Testis (tissue), 5 donors: ENCODE measurements at places on chromosomes 7 and 10.
A peak's percentile ranks its signal among the peaks of the same experiment; 100 is the strongest.

DNA sequence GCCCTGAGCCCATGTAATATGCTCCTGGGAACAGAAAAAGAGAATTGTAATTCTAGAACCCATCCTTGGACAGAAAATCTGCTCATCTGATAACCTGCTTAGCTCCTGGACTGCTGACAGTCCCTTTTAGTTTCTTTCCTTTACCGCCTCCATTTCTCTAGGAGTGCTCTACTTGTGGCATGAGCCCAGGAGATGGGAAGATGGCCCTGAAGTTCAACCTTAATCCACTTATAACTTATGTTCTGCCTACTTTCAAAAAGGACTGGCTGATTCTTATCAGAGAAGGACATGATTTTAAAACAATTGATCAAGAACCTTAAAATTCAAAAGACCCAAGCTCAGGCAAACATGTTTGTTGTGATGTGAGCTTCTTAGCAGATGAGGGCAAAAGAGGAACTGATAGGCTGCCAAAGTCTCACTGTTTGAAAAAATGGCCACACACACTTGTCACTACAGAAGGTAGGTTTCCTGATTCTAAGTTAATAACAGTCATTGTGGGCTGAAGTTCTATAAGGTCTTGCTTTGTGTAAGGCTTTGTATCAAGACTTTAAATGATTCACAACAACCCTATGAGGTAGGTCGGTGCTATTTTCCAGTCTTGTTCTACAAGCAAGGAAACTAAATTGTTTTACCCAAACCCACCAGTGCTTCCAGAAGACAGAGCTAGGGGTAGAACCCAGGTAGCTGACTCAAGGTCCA is 94.3 kb upstream of the AFAP1L2 start:
- DNase-seq = no peak

DNA sequence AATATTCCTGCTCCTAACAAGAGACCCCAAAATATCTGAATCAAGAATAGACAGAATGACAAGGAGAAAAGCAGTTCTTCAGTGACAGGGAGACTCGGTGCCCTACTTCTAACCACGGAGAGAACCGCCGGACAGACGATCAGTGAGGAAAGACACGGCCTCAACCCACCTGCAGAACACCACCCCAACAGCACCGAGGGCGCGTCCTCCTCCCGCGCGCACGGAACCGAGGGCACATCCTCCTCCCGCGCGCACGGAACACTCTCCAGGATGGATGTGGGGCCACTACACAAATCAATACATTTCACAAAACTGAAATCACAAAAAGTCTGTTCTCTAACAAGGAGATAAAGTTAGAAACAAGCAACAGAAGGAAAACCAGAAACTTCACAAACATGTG is 9.7 kb upstream of the ADAM8 start:
- DNase-seq = no peak

DNA sequence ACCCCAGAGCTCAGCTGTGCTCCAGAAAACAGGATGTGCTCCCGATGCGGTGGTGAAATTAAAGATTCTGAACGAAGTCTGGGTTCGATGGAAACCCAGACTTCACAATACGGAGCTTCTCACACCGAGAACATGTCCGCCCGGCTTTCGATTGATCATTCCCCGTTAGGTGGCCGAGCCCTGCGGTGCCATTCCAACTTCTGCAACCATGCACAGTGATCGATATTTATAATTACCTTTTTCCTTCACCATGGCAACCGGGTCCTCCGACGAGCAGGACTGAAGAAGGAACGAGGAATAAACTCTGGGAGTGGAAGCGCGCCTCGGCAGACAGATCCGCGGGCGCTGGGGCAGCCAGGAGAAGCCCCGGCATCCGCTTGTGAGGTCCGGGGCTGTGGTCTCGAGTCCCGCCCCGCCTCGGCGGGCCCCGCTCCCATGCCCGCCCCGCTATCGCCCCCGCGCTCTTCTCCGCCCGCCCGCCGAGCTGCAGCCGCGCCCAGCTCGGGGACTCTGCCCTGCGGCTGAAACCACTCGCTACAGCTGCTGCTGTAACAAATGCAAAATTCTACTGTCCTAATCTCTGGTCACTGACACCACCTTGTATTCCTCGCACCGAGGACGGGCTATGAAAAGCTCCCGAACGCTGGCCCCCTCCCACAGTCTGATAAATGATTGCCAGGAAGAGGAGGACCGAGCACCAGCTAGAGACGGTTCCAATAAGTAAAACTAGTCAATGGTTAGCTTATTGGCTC is 26.2 kb downstream of the ABLIM1 start:
- peak; percentile 49 for DNase-seq

GRCh38 chr10:100810091-100810834 is 64.9 kb downstream of the PAX2 start:
- no peak for DNase-seq

DNA sequence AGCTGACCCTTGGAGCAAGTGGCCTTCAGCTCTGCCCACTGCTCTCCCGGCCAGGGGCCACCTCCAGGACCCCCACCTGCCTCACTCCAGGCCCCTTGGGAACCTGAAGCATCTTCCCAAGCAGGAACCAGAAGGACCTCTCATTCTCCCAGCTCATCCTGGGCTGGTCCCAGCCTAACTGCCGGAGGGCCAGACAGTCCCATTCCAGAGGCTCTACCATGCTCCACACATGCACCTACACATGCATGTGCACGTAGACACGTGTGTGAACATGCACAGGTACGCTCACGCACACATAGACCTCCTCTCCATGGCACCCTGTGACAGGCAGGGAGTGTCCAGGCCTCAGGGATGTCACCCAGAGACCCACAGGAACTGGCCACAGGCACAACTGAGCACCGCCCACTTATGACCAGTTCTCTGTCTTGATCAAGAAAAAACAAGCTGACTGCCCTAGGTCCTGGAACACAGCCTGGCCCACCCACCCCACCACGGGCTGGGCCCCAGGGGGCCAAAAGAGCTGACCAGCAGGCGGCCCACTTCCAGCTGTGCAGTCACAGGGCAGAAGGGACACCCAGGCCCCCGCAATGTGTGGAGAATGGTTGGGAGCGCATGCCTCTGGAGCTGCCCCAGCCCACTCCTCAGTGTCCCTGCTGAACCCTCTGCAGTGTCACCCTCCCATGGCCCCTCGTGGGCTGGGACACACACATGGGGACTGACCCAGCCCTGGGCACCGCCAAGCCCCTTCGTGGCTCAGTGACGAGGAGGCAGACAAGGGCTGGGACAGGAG is 43.4 kb downstream of the CAMK2B start:
- DNase-seq = no peak

DNA sequence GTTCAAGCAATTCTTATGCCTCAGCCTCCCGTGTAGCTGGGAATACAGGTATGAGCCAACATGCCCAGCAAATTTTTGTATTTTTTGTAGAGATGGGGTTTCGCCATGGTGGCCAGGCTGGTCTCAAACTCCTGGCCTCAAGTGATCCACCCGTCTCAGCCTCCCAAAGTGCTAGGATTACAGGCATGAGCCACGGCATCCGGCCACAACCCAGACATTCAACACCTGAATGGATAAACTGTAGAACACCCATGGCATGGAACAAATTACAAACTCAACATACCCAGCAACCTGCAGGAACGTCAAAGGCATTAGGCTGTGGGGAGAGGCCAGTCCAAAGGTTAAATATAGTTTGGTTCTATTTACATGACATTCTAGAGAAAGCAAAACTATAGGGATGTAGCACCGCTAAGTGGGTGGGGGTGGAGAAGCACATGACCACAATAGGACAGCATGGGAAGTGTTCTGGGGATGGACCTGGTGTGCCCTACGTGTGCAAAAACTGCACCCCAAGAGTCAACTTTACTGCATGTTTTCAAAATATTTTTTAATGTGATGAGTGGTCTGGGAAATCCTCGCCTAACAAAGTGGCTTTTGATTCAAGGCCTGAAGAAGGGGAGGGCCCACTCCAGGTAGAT is 6.5 kb upstream of the PGAM2 start:
- DNase-seq = no peak

DNA sequence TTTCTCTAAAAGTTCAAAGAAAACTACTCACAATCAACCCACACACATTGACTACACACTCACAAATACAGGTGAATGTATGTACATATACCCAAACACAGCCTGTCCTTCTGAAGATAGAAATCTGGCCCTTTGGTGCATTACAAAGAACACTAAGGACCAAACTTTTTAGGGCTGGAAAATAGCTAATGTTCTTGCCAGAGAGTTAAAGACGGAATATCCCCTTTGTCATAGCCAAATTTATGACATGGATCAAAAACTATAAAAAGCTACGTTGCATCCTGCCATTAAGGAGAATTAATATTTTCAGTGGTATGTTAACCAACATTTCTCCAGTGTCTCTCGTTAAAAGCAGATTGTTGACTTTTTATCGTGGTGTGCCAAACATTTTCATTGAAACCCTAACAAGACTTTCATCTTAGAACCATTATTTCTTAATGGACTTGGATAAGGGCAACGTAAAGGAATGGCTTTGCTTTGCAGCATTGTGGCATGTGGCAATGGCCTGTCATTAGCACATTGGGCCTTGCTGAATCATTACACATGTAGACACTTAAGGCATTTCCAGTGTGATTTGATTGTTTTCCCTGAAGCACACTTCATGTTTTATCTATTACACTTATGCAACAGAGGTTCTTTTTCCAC is 150.9 kb upstream of the MEOX2 start:
- DNase-seq = no peak

DNA sequence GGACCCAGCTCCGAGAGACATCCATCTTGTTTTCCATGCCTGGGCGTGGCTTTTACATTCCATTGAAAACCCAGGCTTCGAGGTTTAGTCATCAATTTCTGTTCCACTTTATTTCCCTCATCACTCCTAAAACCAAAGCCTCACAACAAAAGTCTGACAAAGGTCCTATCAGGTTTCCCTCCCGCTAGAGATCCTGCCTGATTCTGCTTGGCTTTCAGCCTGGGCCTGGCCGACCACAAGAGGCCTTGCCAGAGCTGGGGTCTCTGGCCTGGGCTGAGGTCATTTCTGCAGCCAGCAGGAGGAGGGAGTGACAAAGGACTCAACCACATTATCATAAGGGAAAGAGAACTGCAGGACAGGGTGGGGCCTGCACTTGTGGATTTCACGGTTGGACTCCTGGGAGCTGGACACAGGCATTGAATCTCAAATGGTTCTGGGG is 167.0 kb downstream of the FANK1 start:
- DNase-seq = no peak

GRCh38 chr10:104804880-104805279 is 163.8 kb downstream of the SORCS3 start:
- DNase-seq = no peak

GRCh38 chr7:78499283-78499682 is 700.7 kb downstream of the PHTF2 start:
- DNase-seq = no peak

GRCh38 chr10:21427804-21428481 is 97.5 kb downstream of the SKIDA1 start:
- DNase-seq = no peak

GRCh38 chr10:106775127-106775526 is 389.4 kb downstream of the SORCS1 start:
- no peak for DNase-seq

DNA sequence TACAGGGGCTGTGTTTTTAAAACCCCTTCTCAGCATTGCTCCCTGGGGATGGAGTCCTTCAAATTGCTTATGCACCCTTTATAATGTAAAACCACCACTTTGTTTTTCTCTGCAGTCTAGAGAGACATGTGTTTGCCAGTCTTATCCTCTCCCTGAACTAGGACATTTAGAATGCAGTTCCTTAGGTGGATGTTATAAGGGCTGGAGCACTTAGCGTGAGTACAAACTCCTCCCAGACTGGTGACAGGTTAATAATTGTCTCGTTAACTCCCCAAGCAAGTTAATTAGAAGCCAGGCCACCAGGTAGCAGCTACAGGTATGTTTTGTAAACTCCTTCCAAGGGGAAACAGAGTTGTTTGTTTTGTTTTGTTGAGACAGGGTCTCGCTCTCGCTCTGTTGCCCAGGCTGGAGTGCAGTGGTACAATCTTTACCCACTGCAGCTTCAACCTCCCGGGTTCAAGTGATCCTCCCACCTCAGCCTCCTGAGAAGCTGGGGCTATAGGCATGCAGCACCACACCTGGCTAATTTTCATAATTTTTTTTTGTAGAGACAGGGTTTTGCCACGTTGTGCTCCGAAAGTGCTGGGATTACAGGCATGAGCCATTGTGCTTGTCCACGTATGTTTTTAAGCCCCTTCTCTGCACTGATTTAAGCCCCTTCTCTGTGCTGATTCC is 100.2 kb downstream of the FAM107B start:
- no peak for DNase-seq

GRCh38 chr7:97407106-97407505 is 289.6 kb downstream of the SDHAF3 start:
- no peak for DNase-seq

DNA sequence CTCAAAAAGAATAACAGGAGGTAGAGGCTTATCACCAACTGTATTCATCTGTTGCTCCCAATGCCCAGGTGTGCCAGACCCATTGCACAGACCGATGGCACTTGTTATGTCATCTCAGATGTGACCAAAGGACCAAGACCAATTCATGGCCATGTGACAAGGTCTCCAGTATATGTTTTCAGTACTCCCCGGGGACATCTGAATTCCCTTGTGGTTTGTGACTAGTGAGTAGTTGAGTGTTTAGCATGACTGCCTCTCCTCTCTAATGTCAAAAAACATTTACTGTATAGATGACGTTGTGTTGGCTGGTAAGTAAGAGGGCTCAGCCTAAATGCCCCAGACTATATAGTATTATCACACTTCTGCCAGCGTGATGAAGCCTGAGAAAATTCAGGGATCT is 202.1 kb upstream of the SMIM30 start:
- no peak for DNase-seq

DNA sequence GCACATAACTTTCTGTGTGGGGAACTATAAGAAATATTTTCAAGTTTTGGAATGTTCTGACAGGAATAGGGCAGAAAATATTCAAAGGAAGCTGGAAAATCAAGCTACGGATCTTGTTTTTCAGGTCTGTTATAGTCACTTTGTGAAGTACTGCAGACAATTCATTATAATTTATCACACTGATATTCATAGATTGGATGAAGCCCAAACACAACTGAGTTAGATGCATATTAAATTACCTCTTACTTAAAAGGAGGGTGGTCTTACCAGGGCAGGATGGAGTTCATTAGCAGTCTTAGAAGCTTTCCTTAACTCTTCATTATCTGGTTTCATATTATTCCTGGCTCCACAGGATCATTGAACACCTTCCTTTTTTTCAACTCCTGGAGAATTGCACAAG is 242.3 kb downstream of the DYNC1I1 start:
- DNase-seq = no peak

DNA sequence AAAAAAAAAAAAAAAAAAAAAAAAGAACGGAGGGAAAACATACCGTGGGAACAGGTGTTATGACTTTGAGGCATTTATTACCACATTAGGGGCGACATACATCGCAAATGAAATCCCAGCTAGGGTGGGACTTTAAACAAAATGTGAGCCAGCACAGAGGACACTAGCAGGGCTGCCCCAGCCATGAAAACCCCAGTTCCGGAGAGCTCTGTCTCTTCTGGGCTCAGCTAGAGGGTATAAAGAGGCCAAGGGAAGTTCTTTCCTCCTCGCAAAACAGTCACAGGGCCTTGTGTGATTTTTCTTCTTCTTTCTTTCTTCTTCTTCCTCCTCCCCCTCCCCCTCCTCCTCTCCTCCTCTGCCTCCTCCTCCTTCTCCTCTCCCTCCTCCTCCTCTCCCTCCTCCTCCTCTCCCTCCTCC is 59.9 kb upstream of the ECHDC3 start:
- DNase-seq = no peak
